ENCODE measurements at places on chromosomes 1 and 21.

DNA sequence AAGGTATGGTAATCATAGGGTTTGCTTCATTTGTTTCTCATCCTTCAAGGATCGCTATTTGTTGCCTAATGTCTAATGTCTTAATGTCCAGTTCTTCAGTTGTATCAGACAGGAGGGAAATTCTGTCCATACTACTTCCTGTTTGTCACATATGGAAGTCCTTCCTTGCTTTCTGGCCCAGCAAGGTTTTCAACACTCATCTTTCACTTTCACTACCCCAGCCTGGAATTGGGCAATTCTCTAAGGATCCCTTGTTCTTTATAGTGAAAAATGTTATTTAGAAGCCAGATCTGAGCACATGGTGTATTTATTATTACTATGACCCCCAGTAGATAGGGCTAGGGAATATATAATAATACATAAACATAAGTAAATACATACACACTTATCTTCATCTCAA lies 50.6 kb upstream of the SLC35A3 start:
- DNase-seq = no peak

DNA sequence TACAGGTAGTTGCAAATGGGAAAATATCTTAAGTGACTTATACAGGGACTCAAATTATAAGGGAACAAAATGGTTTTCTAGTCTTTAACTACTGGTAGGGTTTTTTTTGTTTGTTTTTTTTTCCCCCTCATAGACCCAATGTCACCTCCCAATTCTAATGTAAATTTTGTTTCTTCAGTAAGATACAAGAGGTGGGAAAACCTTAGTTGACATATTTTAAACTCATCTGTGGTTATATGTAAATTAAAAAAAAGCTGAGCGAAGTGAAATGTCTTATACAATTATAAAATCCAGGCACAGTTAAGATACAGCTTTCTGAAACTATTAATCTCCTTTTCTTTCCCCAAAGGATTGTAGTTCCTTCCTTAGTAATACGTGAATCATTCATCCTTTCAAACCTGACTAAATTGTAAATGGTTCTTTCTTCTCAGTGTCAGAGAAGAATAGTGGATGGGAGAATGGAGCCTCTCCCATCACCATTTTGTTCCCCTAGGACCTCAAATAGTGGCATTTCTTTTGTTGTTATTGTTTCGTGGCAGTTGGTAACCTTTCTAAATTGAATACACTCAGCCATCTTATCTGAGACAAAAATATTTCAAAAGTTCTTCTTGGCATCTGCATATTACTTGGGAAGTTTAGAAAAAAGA lies 11.2 kb downstream of the TSEN15 start:
- no peak for DNase-seq

- no peak for DNase-seq
These were observed 15.6 kb upstream of the ZMYM6 start for GRCh38 chr1:35047188-35047858.

GRCh38 chr1:46479744-46480350 lies 9.8 kb upstream of the DMBX1 start:
- no peak for DNase-seq

DNA sequence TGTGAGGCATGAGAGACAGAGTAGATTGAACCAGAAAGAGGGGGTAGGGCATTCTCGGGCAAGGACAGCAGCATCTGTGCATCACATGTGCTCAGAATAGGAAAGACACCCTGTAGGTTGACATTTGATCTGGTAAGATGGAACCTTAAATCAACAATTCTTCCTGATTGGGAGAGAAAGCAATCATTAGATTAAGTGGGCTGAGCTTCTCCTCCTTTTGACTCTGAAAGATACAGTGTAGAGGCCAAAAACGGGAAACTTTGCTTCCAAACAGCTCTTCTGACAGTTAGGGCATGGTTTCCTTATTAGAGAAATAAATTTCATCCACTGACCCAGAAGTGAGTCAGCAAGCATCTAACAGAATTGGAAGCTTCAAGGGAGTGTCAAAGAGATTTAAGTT lies 9.7 kb downstream of the KIF14 start:
- DNase-seq = no peak
